Cardiac fibroblast (primary cell): ENCODE measurements at places on chromosomes 3 and 15.

DNA sequence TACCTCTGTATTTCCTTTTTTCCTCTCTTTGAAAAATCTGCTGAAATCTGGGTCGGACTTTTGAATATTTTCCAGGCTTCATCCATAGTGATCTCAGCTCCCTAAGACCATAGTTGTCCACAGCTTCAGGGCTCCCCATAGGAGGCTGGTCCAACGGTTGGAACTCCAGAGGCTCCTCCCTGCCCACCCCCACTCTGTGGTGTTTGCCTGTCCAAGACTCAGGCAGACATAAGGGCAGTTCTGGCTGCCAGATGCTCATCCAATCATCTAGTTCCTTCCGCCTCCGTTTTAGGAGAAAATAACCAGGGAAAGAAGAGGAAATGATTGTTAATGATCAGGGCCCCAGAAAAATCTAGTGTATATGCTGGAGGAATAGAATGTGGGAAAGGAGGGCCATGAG, 27.9 kb upstream of the PRTG start:
- DNase-seq, result no peak

DNA sequence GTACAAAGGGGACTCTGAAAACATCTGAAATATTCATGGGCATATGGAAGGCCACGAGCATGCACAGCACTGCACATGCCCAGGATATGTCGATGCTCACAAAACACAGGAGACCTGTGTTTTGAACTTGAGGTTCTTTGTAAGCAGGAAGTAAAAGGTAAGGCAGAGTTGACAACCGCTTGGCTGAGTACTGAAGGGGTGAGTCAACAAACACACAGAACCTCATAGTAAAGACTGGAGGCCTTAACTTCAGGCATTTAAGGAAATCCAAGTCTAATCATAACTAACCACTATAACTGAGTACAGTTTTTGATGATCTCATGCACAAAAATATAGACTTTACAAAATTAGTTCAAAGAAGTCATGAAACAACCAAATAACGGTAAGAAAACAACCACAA, 80.6 kb downstream of the MYO9A start:
- peak; percentile 66 for DNase-seq

- DNase-seq, result peak; percentile 32
Measured at GRCh38 chr3:111392894-111393398, 149.1 kb upstream of the CD96 start.

DNA sequence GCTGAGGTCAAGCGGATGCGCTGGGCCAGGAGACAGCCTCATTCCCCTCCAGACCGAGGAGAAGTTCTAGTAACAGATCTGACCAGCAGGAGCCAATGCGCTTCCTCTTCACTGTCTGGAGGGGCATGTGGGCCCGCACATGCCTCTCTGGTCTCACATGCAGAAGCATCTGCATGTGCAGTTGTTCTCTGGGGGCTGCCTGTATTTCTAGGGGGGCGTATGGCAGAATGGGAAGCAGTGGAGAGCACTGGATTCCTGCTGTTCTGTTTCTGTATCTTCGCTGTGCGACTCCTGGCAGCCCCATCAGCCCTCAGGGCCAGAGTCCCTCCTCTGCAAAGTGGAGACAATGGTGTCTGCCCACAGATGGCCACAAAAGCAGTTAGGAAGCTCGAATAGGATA, 170.4 kb upstream of the IQSEC1 start:
- DNase-seq, result no peak

GRCh38 chr3:194051366-194052149, 84.4 kb upstream of the HES1 start:
- no peak for DNase-seq

DNA sequence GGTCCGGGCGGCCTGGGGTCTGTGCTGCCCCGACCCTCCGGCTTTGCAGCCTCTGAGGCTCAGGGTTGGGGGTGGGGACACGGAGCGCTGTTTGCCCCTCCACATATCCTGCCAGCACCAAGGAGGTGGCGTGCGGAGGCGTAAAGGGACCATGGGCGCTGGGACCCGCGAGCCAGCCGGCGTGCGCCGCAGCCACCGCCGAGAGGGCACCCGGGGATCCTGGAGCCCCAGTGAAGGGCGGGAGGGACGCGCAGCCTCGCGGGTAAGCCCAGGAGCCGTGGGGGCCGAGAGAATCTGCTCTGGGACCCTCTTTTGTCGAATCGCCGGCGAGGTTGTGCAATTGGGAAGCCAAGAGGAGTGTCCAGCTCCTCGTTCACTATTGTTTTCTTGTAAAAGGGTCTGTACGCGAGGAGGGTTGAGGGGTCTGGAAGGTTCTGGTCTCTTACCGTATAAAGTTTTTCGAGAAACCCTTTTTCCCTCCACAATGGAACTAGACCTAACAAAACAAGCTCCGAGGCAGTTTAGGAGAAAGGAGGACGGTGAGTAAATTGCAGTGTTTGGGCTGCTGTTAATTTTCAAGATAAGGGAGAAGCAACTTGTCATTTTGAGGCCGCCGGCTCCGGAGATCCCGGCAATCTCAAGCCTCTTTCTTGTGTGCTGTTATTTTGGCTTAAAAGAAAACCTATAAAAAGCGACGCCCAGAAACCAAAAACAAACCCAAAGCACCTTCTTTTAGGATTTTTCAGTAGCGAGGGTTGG, 29.9 kb upstream of the ST3GAL6 start:
- DNase-seq, result peak; percentile 26

GRCh38 chr15:76368122-76368621, 31.6 kb downstream of the ISL2 start:
- no peak for DNase-seq

GRCh38 chr3:88142094-88142624, 7.6 kb upstream of the C3orf38 start:
- peak; percentile 8 for DNase-seq

GRCh38 chr3:8644748-8645390, at the start of gene SSUH2:
SSUH2 (minus strand) TSS chr3:8644798; CDS start chr3:8644758, 40 bp downstream.
- no peak for DNase-seq

- DNase-seq, result no peak
Measured at GRCh38 chr3:126022741-126023359, 53.9 kb downstream of the ROPN1B start.

- no peak for DNase-seq
Measured at GRCh38 chr15:55422089-55422488, 13.8 kb downstream of the PIERCE2 start.

DNA sequence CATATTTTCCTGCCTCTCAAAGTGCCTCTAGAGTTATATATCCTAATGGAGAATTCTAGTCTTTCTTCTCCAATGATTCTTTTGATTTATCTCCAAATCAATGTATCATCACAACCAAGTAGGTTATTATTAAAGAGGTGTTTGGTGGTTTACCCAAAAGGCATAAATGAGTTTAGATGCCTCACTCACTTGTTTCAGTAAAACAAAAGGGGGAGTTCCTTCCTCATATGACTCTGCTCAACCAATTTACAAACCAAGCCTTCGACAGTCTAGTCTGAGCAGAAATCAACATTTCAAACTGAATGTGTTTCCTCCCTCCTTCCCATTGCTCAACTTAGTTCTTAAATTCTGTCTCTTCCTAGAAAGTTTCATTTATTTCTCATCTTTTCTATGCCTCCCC, 116.5 kb downstream of the TNIK start:
- no peak for DNase-seq

GRCh38 chr15:99744142-99744541, 10.9 kb upstream of the LYSMD4 start:
- no peak for DNase-seq

DNA sequence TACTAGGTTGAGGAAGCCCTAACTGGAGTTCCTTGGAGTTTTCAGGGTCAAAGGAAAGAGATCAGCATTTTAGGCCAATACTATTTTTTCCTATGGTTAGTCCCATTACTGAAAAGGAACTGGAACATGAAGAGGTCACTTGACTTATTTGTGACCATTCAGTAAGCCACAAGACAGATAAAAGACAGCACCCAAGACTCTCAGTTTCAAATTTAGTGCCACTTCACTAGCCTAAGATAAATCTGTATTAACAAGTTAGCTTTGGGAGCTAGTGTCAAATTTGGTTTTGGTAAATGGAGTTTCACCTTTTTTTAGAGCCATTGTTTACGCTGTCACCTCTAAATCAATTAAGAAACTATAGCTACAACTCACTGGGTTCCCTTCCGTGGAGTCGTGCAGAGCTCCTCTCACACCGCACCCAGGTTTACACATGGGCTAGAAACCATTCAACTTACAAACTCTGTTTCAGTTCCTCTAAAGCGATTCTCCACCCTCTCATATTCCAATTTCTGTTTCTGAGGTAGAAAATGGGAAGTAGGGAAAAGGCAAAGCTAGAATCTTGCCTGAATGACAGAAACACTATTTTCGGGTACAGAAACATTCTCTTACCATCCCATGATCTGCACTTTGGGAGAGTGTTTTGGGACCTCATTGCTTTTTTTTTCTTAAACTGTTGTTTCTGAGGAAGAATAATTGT, 14.4 kb downstream of the CCDC32 start:
- DNase-seq, result no peak

DNA sequence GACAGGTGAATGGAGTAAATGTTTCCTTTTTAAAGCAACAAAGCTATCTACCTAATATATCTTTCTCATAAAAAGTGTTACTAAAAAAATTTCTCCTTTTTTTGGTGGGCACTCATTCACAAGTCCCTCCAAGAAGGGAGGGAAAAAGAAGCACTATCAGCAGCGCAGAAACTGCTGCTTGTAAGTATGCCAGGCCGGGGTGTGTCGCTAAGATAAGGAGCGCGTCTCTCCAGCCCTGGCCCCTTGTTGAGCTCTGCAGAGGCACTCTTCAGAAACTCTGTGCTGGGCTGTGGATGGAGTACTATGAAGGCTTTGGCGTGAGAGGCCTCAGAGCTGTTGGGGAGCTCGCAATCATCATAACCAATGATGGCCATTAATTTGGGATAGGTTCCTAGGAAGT, 49.1 kb downstream of the ZDHHC3 start:
- no peak for DNase-seq

- peak; percentile 50 for DNase-seq
Measured at GRCh38 chr3:132726341-132726823, 4.2 kb upstream of the NPHP3 start.

DNA sequence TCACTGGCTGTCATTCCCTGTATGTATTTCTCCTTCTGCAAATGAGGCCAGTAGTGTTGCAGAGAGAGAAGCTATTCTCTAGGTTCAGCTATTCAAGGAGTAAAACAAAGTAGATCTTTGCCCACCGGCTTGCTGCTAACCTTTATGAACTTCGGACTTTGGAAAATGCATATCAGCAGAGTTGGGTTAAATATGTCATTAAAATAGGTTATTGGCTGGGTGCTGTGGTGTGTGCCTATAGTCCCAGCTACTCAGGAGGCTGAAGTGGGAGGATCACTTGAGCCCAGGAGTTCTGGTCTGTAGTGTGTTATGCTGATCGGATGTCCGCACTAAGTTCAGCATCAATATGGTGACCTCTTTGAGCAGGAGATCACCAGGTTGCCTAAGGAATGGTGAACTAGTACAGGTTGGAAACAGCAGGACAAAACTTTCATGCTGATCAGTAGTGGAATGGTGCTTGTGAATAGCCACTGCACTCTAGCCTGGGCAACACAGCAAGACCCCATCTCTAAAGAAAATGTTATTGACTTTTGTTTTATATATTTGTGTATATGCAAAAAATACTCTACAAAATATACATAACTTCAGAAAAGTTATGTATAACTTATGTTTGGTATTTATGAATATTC, 53.4 kb downstream of the SACM1L start:
- no peak for DNase-seq

DNA sequence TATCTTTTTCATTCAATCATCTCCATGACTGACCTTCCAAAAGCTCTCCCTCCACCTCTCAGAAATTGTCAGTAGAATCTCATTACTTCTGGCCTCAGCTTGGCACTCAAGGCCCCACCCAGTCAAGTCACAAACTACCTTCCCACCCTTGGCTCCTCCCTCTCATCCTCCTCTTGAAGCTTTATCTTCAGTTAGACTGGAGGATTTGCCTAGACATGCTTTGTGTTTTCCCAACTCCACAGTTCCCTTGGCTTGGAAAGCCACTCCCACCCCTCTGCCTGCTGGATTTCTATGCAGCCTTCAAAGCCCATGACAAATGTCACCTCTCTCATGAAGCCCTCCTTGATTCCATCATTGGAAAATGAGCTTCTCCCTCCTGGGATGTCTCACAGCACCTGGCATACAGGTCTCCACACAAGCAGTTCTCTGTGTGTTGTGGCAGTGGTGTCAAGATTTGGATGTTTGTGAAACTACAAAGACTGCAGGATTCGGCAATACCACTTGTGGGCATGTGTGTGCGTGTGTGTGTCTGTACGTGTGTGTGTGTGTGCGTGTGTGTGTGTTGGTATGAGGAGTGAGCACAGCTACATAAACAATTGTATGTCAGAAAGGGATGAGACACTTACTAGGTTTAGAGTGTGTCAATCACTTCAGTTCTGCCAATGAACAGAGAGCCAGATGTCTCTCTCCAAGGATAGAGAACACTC, 45.3 kb upstream of the VPS8 start:
- no peak for DNase-seq

DNA sequence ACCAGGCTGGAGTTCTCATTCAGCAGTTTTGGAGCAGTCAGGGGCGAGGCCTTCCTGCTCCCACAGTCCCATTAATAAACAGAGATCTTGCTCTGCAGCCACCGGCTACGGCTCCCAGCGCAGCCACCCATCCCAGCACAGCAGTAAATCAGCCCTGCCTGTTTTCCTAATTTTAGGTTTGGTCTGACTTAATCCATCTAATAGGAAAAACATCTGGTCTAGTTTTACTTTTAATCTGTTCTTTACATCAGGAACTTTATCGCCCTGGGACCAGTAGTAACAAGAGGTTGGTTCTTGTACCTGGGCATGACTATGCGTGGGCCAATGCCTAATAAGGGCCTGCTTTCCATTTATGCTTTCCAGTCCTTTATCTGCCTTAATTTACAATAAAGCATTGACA, 264.0 kb upstream of the DPH6 start:
- no peak for DNase-seq

- DNase-seq, result no peak
Measured at GRCh38 chr15:47602121-47602520, 115.2 kb upstream of the SEMA6D start.

DNA sequence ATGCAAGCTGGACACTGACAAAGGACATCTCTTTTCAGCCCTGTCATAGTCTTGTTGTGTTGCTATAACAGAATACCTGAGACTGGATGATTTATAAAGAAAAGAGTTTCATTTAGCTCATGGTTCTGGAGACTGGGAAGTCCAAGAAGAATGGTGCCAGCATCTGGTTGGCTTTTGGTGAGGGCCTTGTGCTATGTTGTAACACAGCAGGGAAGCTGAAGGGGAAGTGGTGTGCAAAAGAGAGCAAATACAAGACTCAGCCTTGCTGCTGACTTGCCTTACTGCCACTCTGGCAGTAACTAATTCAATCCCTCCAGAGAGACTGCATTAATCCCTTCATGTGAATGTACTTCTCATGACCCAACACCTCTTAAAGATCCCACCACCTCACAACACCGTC, 356.3 kb upstream of the PROK2 start:
- no peak for DNase-seq

- DNase-seq, result no peak
Measured at GRCh38 chr15:101129851-101130380, 121.9 kb downstream of the CHSY1 start.
